Activated CD4-positive, alpha-beta T cell treated with anti-CD3 and anti-CD28 coated beads, Interleukin-2, amount 10 ng/mL, durations not matched to agents 7 days and 5 days (primary cell): ENCODE measurements at places on chromosomes 16 and 17. TPM values are rescaled to one million over a fixed set of nuclear protein-coding genes. Genes with fewer than 3 reads are reported as not detected.

GRCh38 chr16:70753694-70754325, 47.1 kb downstream of the VAC14 start:
- no peak for DNase-seq

- DNase-seq: no peak
Measured at GRCh38 chr16:22117609-22118008, 25.3 kb downstream of the VWA3A start.

GRCh38 chr17:33225509-33225908, 67.6 kb downstream of the ASIC2 start:
- no peak for DNase-seq

DNA sequence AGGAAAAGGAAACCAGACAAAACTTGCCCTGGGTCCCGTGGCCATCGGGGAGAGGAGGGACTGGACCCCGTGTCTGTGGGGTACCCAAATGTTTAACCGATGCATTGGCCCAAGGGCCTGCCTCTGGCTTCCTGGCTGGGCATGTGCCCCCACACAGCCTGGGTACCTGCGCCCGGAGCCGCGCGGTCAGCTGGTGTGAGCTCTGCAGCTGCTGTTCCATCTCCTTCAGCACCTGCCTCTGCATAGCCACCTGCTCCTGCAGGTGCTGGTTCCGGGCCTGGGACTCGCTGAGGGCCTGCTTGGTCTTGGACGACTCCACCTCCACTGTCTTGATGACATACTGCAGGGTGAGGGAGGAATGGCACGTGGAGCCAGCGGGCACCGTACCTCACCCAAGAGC, 31.9 kb downstream of the KIFC3 start:
- DNase-seq: no peak

DNA sequence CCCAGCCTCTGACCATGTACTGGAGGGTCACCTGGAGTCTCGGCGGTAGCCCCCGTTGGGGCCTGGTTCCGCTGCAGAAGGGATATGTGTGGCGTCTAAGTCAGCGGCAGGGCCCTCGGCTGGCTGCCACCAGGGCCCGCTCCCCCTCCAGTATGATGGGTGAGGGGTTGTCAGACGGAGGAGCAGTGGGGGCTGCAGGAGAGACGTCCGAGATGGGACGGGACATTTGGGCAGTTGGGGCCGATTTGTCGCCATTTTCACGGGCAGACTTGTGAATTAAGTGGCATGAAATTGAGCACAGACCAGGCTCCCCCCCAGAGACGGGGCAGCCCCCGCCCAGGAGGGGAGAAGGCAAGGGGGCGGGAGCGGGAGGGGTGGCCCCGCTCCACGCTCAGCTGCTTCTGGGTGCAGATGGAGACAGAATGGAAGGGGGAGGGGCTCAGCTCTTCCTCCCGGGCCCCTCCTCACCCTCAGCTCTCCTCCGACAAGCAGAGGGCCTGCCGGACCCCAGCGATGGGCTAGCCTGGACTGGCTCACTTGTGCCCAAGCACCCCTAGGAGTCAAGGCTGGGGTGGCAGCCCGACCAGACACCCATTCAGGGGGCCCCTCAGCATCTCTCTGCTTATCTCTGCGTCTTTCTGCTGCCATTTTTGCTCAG, 52.7 kb upstream of the LHX1 start:
- no peak for DNase-seq

DNA sequence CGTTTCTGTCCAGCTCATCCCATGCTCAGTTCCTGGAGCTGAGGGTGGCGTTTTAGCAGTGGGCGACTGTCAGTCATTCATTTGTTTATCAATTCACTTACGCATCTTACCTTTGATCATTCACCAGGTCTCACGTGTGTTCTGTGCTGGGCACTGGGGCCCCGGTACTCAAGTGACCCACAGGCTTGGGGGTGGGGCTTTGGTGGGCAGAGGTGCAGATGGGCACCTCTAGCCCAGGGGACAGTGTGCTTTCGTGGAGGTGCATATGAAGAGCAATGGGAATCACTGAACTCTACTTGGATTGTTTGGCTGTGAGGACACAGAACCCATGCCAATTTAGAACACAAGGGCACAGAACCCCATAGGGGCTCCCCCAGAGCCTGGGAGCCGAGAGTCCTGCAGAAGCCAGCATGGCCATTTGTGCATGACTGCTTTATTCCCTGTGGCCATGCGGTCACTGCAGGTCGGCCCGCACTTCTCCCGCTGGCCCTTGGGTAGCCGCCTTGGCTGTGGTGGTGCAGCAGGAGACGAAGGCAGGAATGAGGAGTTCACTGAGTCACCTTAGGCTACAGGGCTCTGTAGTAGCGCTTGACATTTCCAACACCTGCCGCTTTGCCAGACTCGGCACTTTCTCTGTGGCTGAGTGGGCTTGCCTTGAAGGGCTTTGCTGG, 144.6 kb downstream of the SNX29 start:
- DNase-seq: no peak

DNA sequence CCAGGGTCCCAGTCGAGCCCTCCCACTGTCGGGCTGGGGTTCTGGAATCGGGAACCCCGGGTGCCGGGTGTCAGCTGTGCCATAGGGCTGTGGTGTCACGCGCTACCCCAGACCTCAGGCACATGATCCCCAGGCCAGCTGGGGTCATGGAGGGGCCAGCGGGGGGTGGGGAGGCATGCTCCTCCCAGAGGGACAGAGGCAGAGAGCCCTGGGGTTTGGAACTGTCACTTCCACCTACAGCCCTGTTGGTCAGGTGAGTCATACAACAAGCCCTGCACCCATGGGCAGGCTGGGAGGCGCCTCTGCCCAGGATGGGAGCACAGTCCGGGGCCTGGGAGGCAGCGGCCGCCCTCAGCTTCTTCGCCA, 63.0 kb downstream of the BAIAP2 start:
- DNase-seq: no peak

DNA sequence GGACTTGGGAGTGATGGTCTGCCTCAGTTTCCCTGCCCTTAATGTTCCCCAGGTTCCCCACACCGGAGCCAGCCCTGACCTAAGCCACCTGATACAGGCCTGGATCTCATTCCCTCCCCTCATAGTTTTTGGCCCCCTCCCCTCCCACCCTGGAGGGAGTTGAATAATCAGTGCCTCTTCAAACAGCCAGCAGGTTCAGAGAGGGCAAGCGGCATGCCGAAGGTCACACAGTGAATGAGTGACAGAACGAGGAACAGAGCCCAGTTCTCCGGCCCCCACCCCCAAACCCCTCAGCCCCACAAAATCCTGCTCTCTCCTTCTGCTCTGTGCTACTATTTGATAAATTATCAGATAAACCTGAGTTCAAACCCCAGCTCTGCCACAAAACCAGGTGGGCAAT, 31.2 kb downstream of the BEAN1 start:
- DNase-seq: no peak

GRCh38 chr16:25812215-25812614, 120.5 kb downstream of the HS3ST4 start:
- DNase-seq: no peak

- no peak for DNase-seq
Measured at GRCh38 chr16:86026916-86027315, 128.0 kb downstream of the IRF8 start.

GRCh38 chr16:9082422-9082821, 9.0 kb upstream of the HAPSTR1 start:
- DNase-seq: no peak

DNA sequence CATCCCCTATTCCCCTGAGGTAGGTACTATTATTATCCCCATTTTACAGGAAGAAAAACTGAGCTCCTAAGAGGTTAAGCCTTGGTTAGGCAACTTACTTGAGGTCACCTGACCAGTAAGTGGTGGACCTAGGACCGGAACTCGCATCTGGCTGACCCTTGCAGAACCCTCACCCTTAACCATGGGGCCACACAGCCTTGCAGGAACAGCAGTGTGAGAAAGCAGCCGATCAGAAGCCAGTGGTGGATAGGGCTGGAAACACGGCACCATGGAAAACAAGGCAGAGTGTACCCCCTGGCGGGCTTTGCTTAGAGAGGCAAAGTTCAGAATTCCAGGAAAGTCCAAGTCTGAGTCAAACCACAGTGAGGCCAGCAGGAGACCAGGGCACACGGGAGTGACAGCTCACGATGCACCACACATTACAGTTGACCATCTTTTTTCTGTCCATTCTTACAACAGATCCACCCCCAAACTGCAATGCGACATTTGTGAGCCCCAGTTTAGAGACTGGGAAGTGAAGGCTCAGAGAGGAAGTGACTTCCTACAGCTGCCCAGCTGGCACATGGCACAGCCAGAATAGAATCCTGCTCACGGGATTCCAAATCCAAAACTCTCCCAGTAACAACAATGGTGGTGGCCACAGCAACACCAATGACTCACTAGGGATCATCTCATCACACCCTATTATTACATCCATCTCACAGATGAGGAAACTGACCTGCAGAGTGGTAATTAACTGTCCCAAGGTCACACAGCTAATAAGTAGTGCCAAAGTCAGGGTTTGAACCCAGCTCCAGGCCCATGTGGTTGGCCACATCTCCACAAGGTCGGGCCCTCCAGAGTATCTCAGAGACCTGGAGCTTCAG, 20.3 kb downstream of the KIFC3 start:
- no peak for DNase-seq

DNA sequence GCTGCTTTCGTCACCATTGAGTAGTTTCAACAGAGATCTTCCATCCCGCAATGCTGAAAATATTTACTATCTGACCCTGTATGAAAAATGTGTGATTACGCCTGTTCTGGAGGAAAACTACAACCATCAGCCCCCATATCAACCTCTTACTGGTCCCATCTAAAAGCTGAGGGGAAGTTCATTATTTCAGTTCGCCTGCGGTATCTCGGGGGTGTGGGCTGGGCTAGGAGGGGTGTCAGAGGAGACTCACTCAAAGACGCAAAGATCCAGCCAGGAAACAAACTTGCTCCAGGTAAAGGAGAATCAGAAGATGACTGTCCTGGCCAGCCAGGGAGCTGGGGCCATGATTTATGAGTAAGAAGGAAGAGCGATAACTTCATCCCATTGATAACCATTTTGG, 13.7 kb downstream of the CACNG1 start:
- no peak for DNase-seq

- no peak for DNase-seq
Measured at GRCh38 chr16:49920397-49920796, 64.5 kb upstream of the ZNF423 start.

- no peak for DNase-seq
Measured at GRCh38 chr17:16301963-16302855, 51.1 kb downstream of the CENPV start.

DNA sequence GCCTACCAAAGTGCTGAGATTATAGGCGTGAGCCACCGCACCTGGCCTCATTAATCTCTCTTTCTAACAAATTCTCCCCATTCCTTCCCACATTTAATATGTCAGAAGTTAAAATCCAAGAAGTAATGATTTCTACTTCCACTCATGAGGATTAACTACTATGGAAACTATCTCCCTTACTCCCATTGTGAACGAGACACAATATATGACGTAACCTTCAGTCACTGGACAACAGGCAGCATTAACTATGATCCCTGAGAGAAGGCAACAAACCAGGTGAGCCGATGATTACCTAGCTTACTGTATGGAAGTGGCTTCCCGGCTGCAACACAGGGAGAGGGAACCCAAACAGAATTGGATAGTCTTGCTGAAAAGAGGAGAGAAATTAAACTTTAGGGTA, 20.0 kb downstream of the GLG1 start:
- DNase-seq: no peak

DNA sequence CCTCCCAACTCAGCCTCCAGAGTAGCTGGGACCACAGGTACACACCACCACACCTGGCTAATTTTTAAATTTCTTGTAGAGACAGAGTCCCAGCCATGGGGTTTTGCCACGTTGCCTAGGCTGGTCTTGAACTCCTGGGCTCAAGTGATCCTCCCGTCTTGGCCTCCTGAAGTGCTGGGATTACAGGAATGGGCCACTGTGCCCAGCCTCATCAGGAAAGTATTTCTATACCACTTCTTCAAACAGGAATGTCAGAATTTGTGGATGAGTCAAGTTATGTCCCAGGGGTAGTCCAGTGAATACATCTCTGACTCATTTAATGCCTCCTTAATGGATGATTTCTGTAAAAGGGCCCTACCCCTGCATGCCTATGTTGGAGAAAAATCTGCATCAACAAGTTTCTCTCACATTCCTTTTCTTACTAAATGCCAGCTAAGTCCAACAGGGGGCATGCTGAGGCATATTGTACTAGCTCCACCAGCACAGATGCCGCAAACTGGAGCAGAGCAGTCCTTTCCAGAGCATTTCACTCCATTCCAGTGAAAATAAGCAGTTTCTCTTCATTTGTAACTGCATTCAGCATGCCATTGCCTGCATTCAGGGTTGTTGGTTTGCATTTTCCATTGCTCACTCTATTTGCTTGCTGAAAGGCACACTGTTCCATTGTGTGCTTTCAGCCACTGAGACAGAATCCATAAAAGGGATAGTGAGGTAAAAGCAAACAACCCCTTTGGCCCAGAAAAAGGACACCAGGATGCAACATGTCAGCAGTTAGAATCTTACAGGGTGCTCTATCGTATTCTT, 5.3 kb upstream of the CAVIN1 start:
- peak; percentile 57 for DNase-seq

DNA sequence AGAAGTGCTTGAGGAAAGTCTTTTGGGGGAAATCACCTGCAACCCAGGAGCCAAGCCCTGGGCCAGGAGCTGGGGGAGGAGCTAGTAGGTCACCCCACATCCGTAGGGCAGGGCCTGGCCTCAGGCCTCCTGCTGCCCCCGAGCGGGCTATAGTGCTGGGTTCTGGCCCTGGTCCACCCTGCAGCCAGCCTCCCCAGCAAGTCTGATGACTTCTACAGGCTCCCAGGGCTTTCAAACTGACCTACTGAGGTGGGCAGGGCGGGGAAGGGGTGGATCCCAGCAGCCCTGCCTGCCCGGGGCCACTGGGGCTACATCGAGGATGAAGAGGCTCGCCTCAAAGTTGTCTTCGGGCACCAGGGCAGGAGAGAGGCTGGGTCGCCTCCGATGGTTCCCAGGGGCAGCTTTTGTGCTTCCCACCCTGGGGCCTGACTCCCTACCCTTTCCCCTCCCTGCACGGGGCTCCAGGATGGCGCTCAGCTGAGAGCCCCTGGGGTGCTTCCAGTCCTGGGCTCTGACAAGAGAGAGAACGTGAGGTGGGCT, 5.0 kb downstream of the CENPX start:
- no peak for DNase-seq

GRCh38 chr17:69871318-69871717, 203.7 kb upstream of the KCNJ16 start:
- no peak for DNase-seq

GRCh38 chr17:60610473-60610872, 10.5 kb downstream of the PPM1D start:
- no peak for DNase-seq

The OR1F1 gene
- not detected for total RNA-seq

The EFCAB13 gene
- 3.5 TPM for total RNA-seq

The HSD17B2 gene
- not detected for total RNA-seq

The NETO2 gene
- 6.8 TPM for total RNA-seq

The DUXB gene
- total RNA-seq: not detected

The CFDP1 gene
- 43.7 TPM for total RNA-seq

The LRRC36 gene
- not detected for total RNA-seq

The HEATR9 gene
- total RNA-seq: 0.27 TPM

The SLC5A11 gene
- not detected for total RNA-seq

The KRTAP3-2 gene
- not detected for total RNA-seq
